Fibroblast of gingiva (primary cell): ENCODE measurements at places on chromosomes 2 and 18.
A peak's percentile ranks its signal among the peaks of the same experiment; 100 is the strongest.

DNA sequence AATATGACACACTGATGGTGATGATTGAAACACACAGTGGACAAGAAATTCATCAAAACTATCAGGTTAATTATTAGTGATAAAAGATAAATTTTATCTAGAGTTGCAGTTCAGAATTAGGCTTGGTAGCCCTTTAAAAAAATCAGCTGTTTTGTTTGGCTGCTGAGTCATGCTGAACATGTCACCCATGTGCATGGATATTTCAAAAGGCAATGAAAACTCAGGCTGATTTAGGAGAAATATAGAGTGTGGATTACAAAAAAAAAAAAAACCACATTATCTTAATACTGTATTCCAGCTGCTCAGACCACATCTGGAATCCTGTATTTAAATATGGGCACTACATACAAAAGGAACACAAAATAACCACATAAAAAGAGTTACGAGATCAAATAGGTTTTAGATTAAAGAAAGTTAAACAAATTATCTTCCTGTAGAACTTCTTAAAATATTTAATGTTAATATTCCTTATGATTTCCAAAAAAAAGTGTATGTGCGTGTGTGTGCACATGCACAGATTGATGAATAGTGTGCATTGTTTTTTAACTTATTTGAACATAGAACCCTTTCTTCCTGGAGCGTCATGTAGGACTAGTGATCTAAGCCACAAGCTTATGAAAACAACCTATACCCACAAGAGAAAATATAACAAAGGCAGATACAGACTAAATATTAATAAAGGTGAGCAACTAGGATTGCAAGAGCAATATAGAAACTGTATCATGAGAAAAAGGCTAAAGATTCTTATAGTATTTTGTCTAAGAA lies 186.2 kb downstream of the STK39 start:
- DNase-seq, result peak; percentile 74

DNA sequence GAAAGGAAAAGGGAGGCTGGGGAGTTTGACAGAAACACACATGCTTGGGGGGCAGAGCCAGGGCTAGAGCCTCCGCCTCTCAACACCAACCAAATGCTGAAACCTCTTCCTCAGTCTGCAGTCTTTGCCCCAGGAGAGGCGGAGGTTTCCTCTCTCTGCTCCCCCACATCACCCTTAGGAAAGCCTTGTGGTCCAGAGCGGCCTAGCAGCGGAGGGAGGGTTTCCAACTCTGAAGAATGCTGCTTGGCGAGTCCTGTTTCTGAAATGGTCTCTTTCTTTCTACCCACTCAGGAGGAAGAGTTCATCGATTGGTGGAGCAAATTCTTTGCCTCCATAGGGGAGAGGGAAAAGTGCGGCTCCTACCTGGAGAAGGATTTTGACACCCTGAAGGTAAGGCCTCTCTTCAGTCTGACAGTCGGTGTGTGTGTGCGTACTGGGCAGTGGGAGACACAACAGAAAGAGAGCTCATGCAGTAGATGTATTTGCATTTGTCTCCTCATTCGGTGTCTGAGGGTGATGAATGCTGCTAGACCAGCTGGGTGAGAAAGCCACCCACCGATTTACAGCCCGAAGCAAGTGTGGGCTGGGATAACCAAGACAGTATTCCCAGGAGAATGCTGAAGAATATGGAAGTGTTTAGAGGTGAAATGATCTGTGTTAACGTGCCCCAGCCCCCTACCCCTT lies 190.5 kb downstream of the DYSF start:
- DNase-seq, result no peak

GRCh38 chr2:11389052-11389420 lies 44.6 kb upstream of the ROCK2 start:
- no peak for DNase-seq

- DNase-seq, result no peak
Observed at GRCh38 chr2:55163941-55164390, 68.1 kb downstream of the CLHC1 start.

DNA sequence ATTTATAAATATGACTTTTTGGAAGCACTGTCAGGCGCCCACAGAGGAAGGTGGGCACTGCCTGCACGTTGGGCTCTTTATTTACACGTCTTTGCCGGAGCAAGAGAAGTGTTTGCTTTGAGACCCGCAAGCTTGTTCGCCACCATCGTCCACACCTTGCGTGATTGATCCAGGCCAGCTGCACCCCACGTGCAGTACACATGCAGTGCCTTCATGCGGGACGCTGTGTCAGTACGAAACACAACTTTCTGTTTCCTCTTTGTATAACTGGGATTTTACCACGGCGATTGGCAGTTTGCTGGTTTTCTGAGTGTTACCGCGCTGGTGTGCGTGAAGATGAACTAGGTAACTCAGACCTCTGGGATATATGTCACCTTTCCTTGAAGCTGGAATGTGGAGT lies 571.0 kb upstream of the SALL3 start:
- DNase-seq, result no peak

DNA sequence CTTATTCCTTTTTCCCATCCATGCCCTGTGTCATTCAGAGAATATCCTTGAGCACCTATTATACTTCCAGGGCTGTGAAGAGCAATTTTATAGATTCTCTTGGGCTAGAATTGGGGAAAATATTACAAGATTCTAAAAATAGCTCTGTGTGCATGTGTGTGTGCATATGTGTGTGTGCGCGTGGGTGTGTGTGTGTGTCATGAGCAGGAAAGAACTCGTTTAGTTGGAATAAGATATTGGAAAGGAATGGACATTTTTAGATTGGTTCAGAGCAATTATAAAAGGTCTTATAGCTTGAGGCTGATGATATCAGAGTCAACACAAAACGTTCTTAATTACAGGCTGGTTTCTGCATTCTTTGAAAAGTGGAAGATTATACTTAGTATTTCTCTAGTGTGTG lies 212.1 kb upstream of the COPS8 start:
- DNase-seq, result no peak

- DNase-seq, result no peak
Observed at GRCh38 chr18:924987-925386, 20.3 kb downstream of the ADCYAP1 start.

DNA sequence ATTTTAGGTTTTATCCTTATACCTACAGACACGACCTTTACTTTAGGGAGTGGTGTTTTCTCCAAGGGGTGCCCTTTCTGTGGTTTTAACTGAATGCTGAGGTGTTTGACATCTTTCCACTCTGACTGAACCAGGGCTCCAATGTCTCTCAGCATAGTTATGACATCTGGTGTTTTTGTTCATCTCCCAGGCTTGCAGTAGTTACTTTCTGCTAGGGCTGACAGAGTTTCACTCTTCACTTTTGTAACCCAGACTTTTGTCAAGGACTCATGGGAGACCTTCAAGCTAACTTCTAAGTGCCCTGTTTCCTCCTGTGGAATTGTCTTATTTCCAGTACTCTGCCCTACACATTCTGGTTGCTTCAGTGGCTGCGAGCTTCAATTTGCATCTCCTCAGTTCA lies 103.1 kb downstream of the CCDC85A start:
- no peak for DNase-seq

DNA sequence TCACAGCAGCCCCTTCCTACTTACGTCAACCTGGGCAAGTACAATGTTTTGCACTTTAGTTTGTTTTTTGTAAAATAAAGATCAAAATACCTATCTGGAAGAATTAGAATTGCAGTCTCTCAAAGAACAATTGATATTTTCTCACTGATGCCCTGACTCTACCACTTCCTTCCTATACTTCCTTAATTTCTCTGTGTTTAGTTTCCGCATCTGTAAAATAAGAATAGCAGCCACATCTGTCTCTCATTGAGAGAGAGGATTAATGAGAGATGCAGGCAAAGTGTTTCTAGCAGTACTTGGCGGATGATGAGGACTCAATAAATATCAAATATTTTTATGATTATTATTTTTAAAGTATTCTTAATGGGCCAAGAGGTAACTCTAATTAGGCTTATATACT lies 122.6 kb upstream of the PIEZO2 start:
- no peak for DNase-seq

- DNase-seq, result peak; percentile 68
Observed at GRCh38 chr2:235521844-235522243, 28.0 kb downstream of the AGAP1 start.

DNA sequence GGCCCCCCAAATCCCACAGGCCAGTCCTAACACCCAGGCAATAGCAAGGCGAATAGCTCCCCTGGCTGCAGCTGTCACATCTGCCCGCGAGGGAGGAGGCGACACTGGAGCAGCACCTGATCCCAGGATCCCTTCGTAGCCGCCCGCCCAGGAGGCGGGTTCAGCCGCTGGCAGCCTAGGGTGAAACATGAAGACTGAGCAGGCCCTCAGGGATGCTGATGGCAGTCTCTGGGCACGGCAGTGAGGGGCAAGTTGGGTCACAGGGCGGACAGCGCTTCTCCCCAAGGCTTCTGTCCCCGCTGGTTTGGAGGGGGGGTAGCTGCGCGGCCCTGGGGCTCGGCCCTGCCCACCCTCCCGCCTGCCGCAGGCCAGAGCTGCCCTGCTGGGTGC lies 1.9 kb downstream of the DNMT3A start:
- no peak for DNase-seq

DNA sequence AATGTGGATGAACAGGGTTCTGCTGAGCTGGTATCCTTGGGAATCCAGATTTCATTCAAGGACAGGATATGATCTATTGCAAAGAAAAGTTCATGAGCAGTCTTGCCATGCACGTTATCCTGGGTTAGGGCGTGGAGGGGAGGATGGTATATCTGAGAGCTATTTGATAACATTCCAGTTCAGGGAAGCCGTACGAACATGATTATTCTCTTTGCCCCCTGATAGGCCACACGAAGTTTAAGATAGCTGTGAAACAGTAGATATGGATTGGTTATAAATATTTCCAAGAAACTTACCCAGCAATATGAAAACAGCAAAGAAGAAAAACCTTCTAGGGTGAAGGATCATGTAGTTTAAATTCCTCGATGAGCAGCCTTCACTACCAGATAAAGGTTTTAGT lies 171.9 kb downstream of the LTBP1 start:
- DNase-seq, result no peak

GRCh38 chr18:10565835-10566234 lies 40.0 kb downstream of the NAPG start:
- no peak for DNase-seq

DNA sequence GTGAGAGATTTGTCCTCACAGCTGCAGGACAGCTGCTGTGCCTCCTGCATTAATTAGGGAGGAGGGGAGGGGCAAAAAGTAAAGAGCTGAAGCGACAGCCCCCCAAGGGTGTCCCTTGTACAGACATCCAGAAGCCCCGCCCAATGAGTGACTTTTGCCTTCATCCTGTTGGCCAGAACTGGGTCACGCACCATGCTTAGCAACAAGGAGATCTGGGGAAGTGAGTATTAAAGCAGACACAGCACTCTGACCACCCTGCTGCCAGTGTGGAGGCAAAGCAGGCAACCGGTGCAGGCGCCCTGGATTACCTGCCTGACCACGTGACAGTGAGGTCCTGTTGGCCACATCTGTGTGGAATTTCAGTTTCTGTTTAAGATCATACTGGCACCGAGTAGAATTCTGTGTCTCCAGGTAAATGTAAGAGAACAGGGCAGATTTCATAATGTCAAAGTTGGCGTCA lies 21.5 kb upstream of the BIN1 start:
- no peak for DNase-seq

- DNase-seq, result no peak
Observed at GRCh38 chr18:911025-911424, 6.4 kb downstream of the ADCYAP1 start.

GRCh38 chr2:177670791-177671535 lies 278.4 kb downstream of the AGPS start:
- no peak for DNase-seq

- no peak for DNase-seq
Observed at GRCh38 chr18:45880876-45881558, 55.5 kb downstream of the SIGLEC15 start.

DNA sequence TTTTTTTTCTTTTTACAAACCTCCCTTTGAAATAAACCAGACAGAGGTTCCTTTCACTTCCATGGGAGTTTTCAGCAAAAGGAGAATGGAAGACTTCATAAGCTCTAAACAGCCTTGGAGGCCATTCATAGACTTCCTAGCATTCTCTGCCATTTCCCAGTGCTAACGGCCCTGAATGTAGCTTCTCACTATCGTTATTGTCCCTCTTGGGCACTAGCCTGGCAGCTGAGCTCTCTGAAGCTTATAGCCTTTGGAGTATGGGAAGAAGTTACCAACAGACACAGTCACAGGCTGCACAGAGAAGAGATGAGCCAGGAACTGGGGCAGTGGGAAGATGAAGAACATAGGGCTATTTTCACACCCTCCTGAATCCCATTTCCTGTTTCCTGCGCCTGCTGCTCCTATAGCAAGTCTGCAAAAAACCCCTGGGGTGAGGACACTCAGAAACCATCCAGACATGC lies 29.1 kb upstream of the EPC2 start:
- DNase-seq, result no peak

- DNase-seq, result no peak
Observed at GRCh38 chr18:74613381-74613780, 15.7 kb downstream of the ZNF407 start.

- DNase-seq, result no peak
Observed at GRCh38 chr2:240138254-240138984, 2.0 kb downstream of the OTOS start.

DNA sequence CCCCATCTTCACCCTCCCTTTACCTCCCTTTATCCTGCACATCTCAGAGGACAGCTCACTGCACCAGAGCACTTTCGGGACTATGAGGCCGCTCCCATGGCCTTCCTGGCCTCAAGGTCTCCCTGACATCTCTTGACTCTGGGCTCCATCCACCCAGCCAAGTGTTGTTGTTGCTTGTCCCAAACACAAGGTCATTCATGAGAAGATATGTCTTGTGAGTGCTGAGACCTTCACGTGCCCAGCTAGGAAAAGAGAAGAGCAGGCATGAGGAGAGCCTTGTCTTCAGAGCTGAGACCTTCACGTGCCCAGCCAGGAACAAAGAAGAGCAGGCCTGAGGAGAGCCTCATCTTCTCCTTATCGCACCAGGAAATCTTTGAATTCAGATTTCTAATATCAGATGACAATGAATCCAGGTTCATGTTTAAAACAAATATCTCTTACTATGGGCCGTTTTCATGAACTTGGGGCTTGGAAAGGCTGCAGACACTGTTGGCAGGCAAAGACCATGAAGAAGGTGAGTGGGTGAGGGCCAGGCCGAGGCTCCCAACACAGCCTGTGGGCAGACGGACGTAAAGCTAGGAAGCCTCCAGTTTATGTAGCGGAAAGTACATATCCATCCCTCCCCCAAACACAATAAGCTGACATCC lies 256.1 kb downstream of the NDUFA10 start:
- DNase-seq, result no peak

DNA sequence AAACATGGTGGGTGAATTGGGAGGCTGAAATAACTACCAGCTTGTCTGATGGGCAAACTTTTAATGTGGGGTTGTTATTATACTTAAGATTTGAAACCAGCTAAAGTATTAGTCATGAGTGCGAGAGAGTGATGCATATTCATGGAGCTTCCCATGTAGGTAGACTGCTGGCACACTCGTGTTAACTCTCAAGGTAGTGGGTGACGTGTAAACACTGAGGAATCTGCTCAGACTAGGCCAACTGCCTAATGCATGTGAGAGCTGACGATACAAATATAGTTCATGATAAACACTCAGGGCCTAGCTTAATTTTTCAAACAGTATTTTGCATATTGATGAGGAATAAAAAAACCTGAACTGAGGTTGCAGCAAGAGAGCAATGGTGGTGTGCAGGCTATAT lies 1165.7 kb upstream of the PIK3C3 start:
- no peak for DNase-seq
